ENCODE measurements at places on chromosomes 12 and 14. TPM values are rescaled to one million over a fixed set of nuclear protein-coding genes. Genes with fewer than 3 reads are reported as not detected.
A peak's percentile ranks its signal among the peaks of the same experiment; 100 is the strongest.

GRCh38 chr12:118964988-118965387 is 16.4 kb upstream of the SRRM4 start:
- DNase-seq = no peak

- DNase-seq = no peak
Measured at GRCh38 chr14:91142214-91142668, 28.4 kb downstream of the DGLUCY start.

DNA sequence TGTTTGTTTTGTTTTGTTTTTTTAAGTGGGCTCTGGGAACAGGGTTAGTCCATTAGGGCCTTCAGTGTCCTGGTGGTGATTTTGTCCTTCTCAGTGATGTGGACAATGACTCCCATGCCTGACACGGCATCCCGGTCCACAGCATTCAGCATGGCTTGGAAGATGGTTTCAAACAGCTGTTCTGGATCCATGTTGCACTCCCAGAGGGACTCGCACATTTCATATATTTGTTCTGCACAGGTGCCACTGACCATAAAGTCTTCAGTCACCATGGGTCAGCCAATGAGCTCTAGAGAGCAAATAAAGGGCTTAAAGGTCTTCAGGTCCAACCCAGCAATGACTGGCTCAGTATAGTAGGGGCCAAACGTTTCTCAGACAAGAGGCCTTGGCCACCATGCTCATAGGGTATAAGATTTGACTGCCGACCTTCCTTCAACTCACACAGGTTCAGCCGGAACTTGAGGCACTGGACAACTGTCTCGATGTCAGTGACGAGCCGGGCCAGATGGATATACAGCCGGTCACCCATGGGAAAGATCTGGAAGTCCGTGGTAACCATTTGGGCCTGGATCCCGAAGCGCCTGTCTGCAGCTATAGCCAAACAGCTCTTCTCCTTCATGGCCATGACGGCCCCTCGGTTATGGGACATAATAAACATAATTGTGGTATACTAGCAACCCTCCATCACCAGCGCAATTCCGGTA is 18.0 kb downstream of the OR10P1 start:
- peak; percentile 56 for DNase-seq

Gene C12orf75
- total RNA-seq = 10.7 TPM

Gene HAL
- total RNA-seq = 0.51 TPM

Gene IPO4
- total RNA-seq = 30.8 TPM

Measured in tongue (tissue), 3 donors.